Activated CD8-positive, alpha-beta T cell treated with anti-CD3 and anti-CD28 coated beads for 36 hours (primary cell): ENCODE measurements at places on chromosomes 5 and 9. TPM values are rescaled to one million over a fixed set of nuclear protein-coding genes. Genes with fewer than 3 reads are reported as not detected.

GRCh38 chr5:115381911-115382662 is 85.6 kb upstream of the CCDC112 start:
- no peak for DNase-seq

DNA sequence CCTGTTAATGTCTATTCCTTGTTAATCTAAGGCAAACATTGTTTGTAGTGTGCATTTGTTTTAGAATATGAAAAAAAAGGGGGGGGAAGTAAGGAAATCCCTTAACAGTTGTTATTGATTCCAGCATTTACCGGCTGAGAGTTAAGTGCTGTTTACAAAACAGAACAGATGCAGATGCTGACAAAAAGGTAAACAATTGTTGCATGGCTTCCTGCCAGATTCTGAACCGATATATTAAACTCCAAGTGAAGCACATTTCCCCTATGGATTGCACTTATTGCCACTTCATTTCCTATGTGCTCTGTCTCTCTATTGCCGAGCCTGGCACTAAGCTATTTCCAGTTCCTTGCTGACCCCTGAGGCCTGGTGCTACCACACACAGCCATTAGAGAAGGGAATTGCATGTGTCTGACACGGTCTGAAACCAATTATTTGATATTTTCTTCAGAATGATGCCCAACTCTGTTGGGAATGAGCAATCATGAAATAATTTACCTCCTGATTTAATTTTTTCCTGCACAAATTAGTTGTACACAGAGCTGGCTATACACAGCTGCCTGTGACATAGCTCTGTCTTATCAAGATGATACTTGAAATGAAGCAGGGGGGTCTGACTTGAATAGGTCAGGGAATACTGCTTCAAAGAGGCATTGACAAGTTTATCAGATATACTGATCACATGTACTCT is 109.8 kb downstream of the KIAA0825 start:
- DNase-seq: no peak

GRCh38 chr9:36165826-36166167 is 3.4 kb upstream of the CCIN start:
- DNase-seq: no peak

DNA sequence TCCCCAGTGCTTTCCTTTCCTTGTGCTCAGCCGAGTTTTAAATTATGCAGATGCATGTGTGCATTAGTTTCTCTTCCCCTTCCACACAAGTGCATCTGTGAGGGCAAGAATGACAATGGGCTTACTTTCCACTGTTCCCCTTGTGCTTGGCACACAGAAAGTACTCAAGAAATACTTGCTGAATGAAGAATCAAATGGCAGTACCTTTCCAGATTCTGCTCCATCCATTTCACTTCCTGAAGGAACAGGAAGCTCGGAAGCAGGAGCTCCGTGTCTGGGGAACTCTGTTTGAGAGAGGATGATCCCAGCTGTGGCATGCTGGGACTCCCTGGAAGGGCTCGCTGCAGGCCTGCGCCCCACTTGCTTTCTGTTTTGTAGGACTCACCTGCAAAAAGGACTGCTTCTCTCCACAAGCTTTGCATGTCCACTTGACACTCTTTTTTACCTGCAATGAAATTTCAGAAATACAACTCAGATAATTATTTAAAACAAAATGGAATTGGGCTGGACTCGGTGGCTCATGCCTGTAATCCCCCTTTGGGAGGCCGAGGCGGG is 5.5 kb downstream of the MRNIP start:
- no peak for DNase-seq

GRCh38 chr9:101791938-101792337 is 53.5 kb upstream of the GRIN3A start:
- DNase-seq: peak; percentile 48

- DNase-seq: no peak
Observed at GRCh38 chr9:94568250-94568889, 13.5 kb downstream of the PCAT7 start.

DNA sequence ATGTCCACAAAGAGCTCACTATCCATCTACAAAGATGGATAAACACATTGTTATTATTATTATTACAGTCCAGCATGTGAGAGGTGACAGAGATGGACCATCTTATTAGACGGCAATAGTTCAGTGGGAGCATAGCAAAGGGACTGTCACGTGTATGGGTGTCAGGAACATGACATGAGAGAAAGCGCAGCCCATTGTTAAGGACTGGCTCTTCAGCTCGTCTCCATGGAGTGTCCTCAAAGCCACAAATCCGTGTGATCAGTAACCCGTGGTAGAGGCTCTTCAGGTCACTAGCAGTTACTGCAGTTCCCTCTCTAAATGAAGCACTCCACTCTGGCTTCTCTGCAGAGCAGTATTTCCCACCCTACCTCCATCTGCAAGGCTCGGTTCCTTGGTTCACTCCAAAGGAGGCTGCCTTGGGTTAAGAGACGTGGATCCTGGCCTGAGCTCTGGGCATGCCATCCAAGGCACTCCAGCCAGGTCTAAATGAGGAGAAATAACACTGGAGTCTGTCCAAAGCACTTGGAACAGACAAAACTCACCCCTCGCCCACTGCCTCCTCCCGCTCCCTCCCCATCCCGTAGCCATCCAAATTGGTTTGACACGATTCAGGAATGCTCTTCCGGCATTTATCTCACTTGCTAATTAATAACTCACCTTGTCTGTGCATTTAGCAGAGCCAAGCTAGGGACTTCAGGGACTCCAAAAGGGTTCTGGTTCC is 122.3 kb upstream of the WWC1 start:
- DNase-seq: no peak

DNA sequence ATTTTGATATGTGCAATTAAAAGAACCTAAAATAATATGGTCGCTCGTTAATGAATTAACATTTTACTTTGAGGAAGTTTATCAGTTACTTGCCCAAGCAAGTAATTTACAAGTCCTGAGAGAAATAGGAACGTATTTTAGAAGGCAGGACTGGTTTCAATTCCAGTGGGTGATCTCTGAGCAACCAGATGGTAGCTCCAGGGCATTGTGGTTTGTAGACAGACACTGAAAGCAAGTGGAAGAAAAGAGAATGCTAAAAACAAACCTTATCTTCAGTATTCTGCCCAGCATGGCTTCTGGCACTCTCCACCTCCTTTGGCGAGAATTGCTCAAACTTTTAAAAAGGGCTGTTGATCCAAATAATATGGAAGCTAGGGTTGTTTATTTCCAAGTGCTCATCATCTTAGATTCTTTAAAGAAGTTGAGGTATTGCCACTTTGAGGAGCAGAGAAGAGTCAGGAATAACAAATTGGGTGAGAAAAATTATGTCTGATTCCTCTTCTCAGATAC is 31.8 kb upstream of the ERAP2 start:
- DNase-seq: no peak

DNA sequence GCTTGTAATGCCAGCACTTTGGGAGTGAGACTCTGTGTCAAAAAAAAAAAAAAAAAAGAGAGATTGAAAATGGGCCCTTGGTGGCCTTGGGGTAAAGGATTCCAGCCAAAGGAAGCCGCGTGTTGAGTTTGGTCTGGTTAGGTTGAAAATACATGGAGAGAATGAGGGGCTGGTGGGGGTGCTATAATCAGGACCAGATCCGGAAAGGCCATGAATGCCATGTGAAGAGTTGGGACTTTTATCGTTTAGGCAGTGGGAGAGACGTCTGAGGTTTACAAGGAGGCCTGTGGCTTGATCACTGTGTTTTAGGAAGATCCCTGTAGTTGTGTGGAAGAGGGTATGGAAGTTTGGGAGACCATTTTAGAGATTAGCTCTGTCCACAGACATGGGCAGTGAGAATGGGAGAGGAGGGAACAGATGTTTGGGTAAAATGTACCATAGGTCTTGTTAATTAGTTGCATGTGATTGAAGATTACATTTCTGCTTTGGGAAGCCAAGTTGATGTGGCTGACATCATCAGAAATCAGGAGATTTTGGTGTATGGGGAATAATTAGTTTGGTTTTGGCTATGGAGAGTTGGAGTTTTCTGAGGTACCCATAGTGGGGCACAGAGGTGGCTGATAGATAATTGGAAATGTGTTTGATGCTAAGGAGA is 3.5 kb downstream of the MSANTD3 start:
- no peak for DNase-seq

DNA sequence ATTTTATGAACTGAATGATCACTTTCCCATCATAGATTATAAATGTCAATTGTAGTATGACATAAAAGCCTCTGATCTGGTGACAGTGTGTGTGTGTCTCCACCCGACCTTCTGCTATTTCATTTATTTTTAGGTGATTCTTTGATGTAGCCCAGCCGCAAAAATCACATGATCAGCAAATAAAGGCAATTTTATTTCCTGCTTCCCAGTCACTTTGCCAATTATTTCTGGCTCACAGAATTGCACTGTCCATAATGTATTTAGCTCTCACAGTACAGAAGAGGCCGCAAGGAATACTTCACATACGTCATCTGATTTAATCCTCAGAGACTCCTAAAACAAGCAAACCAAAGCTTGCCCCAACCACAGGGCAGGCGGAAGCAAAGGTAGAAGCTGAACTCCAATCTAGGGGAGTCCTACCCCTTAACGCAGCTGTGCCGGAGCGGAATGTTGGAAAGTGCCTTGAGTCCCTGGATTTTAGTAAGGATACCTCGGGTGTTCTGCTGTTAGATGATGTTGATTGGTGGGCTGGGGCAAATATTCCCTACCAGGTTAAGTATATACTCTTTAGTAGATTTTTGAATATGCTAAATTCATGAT is 384.0 kb upstream of the IRX4 start:
- DNase-seq: no peak

DNA sequence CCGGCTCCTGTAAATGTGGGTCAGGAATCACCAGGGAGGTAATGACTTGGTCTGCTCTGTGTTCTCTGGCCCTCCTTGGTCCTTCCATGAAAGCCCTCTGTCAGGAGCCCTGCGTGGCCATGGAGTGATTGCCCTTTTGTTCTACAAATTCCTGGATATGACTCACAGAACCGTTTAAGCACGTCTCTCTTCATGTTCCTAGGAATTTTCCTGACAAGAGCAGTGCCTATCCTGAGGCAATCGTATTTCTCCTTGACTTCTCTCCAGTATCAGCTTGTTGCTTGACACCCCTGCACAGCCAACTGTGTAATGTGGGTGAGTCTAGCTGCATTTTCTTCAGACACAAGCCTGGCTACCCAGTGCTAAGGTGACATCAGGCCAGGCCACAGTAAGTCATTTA is 274.3 kb upstream of the ZNF462 start:
- no peak for DNase-seq

DNA sequence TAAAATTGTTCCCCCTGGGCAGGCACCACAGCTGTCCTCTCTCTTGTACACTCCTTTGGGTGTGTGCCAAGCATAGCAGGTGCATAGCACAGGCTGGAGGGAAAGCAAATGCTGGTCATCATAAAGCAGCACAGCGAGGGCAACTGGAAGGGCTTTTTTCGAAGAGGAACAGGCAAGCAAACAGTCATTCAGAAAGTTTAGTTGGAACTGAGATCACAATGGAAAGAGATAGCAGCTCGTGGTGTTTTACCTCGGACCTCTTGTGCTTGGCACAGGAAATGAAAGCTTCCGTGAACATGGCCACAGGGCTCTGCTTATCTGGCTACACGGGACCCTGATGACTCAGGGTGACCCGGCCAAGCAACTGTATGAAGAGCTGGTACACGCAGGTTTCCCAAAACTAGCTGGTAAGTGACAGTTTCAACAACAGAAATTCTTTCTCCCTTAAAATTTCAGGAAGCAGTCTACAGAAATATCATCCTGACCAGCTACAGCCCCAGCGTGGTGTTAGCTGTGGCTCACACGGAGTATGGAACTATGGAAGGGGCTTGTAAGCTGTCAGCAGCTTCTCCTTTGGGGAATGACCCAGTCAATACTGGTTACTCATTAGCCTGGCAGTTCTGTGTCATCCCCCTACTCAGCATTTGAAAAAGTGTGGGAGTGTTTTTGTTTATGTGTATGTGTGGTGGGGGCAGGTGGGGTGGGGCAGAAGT is 48.1 kb downstream of the POC5 start:
- peak; percentile 86 for DNase-seq

GRCh38 chr5:125549322-125549911 is 803.0 kb upstream of the ZNF608 start:
- DNase-seq: no peak

Gene MCTP1
- total RNA-seq: 0.20 TPM

Gene PCSK5
- total RNA-seq: 4.7 TPM

Gene PROB1
- total RNA-seq: 4.1 TPM

Gene MCIDAS
- 0.18 TPM for total RNA-seq

Gene MPDZ
- total RNA-seq: not detected

Gene FOXD4L4
- not detected for total RNA-seq

Gene CNOT6
- total RNA-seq: 28.4 TPM

Gene SERF1A
- total RNA-seq: 6.8 TPM
